ENCODE measurements at places on chromosomes 7 and 10.

DNA sequence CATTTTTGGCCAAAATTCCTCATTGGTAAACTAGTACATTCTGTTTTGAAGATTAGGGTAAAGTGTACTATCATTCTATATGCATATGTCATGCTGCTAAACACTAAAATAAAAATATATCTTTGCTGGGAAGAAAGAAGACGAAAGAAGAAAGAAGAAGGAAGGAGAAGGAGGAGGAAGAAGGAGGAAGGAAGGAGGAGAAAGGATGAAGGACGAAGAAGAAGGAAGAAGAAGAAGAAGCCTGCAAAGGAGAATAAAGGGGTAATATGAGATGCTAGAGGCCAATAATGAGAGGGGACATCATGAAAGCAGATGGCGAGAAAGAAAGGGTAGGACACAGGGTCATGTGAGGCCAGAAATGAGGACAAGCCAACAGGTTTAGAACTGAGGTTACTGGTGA lies 8.0 kb downstream of the SLC25A13 start:
- no peak for DNase-seq

GRCh38 chr7:98282703-98283102 lies 1.2 kb downstream of the BRI3 start:
- no peak for DNase-seq

DNA sequence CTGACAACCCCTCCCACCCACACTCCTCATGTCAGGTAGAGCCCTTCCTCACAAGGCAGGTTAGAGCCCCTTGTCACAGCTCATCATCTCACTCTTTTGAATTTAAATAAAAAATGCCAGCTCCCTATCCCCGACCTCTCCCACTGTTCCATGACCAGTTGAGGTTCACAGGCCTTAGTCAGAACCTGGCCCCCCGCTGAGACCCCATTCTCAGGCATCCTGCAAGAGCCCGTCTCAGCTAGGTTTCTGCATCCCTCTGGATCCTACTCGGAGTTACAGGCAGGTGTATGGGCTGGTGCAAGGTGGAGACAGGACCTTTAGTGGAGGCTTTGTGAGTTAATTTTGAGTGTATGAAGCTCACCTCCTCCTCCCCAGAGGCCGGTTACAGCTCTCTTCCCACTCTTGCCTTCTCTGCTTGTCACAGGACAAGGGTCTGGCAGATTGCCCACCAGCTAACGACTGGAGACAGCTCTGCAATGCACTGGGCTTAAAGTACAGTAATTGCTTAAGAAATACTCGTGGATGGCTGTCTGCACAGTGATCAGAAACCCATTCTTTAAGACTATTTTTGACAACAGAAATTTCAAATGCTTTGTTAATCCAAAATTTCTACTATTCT lies 394.9 kb upstream of the DPP6 start:
- no peak for DNase-seq

DNA sequence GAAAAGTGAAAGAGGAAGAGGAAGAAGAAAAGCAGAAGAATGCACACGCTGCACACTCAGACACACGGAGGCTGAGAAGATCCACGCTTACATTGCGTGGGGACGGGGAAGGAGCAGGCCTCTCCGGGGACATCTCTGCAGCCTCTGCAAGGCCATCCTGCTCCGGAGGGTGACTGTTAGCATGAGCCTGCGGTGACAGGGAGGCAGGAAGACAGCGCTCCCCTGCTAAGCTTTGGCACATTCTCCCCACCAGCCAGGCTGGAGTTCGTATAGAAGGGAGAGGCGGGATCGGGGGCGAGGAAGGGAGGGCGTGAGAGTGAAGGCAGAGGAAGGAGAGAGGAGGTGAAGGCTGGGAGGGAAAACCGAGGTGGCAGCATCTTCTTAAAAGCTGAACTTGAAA lies 366.0 kb upstream of the SHH start:
- no peak for DNase-seq

DNA sequence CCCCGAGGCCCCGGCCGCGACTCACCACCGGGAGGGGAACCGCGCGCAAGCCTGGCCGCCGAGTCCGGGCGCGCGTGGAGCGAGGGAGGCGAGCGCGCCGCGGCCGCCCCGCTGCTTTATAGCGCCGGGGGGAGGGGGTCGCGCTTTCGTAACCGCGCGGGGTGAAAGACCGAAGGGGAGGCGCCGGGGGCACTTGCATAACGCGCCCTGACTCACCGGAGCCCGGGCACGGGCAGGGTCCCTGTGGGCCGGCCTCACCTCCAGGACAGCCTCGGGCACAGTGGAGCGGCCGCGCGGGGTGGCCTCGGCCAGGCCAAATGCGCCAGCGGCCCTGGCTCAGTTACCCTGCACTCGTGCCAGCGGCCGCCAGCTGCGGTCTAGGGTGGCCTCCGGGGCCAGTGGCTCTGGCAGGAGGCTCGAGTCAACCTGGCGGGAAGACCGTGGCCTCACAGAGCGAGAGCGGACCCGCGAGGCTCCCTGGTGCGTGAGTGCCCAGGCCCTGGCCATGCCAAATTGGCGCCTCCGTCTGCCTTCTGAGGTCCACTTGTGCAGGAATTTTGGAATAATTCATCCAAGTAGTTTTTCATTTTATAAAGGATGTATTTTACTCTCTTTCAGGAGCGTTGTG lies at the start of gene RBP4:
Gene RBP4, minus strand, starts transcription at position 90 of the 628 bp plus-strand sequence. CDS start 207 bp downstream, outside the sequence.
- no peak for DNase-seq

DNA sequence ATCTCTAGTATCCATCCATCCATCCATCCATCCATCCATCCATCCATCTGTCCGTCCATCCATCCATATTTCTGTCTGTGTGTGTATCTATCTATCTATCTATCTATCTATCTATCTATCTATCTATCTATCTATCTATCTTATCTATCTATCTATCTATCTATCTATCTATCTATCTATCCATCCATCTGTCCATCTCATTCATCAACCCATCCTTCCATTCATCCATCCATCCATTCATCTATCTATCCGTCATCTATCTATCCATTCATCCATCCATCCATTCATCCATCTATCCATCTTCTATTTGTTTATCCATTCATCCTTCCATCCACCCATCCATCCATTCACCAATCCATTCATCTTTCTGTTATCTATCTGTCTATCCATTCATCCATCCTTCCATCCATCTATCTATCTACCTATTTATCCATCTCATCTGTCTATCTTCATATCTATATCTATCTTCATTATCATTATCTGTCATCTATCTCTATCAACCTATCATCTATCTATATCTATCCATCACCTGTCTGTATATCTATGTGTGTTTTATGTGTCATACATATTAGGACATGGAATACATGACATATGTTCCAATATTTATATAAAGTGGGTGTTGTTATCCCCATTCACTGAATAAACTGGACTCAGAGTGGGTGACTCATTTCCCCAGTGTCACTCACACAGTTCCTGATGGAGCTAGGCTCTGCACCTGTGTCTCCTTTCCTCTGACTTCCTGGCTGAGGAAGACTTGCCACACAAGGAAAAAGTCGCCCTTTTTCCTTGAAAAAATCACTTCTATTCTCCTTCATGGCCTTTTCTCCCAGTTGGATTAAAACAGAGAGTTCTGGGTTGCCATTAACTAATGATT lies 200.1 kb downstream of the CCDC3 start:
- DNase-seq = no peak

DNA sequence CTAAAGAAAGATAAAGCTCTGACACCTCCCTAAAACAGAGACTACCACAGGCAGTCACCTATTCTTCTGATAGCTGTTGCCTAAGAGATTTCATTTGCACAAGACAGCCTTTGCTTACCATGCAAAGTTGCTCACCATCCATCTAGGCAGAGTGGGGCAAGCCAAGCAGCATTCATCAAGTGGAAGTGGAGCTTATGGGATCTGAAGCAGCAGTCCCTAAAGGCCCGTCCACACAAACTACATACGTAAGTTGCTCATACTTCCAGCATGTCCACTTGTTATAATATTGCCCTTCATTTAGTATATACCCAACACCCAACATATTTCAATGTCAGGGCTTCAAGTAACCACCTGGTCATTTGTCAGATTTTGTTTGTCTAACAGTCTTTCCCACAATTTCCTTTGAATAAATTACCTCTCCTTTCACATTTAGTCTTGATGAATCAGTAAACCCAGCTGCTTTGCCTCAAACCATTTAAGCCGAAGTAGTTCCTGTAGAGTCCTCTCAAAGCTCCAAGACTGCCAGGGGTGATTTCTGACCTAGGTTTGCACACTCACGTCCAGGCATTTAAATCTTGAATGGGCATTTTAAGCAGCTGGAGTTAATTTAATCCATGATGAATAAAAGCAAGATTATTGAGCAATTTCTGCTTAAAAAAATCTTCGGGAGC lies 67.9 kb downstream of the ATAD1 start:
- no peak for DNase-seq

- DNase-seq = no peak
These were observed 31.6 kb downstream of the GRB10 start for GRCh38 chr7:50751146-50751545.

DNA sequence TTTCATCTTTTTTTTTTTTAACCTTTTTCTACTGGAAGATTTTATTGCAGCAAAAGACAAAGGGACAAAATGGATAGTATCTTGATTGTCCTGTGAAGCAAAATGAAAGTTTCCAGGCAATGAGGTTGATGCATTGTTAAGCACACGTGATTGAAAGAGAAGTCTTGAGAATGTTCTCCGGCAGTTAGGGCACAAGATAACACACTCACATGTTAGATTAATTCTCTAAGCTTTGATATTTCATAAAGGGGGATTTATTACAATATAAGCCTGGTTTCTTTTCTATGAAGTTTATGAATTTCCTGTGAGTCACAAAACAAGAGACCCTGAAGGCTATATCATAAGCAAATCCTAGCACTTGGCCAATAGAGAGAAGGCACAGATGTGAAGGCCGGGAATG lies 93.4 kb upstream of the ARMC3 start:
- no peak for DNase-seq

DNA sequence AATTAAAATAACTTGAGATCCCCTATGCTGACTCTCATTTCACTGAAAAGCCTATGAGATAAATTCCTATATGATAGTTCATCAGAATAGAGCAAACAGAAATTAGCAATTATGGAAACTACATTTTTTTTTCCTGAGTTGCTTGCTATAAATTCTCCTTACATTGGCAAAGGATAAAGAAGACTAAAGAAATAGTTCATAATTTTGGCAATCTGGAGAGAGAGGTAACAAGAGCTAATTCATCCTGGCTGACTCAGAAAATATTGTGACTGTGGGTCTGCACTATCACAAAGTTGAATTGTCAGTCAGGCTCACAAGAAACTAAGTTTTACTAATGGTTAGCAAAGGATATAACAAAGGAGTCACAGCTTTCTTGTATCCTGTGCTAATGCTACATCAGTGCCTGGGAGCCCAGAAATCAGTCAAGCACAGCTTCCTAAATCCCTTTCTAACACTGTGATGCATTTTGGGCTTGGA lies 483.0 kb downstream of the MAGI2 start:
- DNase-seq = no peak

- DNase-seq = peak; percentile 24
These were observed 220.0 kb downstream of the ARHGAP21 start for GRCh38 chr10:24503461-24504320.

- no peak for DNase-seq
These were observed 80.6 kb upstream of the KLF6 start for GRCh38 chr10:3865565-3865964.

GRCh38 chr7:116971869-116972268 lies 18.6 kb downstream of the ST7 start:
- no peak for DNase-seq

DNA sequence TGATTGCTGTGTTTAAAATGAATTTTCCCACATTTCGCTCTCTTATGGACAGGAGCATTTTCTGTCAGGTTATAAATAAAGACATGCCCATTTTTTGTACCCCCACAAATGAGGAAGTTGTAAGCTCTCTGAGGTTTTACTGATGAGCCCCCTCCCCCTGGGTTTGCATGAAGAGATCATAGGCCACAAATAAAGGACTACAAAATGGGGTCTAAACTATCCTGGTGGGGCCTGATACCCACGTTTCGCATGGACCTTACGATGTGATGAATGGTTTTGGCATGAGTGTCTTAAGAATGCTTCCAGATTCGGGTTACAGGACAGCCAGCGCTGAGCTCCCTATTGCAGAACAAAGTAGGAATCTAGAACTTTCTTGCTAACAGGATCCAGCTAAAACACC lies 5.8 kb downstream of the IKZF1 start:
- DNase-seq = no peak

GRCh38 chr7:2151237-2151636 lies 81.5 kb downstream of the MAD1L1 start:
- DNase-seq = no peak

DNA sequence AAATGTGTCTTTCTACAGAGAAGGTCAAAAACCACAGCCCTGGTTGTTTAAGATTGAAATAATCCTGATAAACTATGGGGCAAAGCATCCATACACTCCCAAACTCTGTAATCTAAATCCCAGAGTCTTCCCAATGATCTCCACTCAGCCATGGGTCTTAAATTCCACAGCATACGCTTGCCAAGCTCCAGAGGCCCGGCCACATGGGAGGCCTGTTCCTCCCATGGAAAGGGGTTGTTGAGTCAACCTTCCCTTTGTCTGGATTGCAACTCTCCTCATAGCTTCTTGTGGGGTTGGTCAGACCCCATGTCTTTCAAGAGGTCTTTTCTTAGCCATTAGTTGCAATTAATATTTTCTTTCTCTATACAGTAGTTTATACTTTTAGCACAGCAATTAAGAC lies 718 bp upstream of the STEAP4 start:
- DNase-seq = no peak

- DNase-seq = no peak
These were observed 34.7 kb downstream of the ALOX5 start for GRCh38 chr10:45408421-45409319.

DNA sequence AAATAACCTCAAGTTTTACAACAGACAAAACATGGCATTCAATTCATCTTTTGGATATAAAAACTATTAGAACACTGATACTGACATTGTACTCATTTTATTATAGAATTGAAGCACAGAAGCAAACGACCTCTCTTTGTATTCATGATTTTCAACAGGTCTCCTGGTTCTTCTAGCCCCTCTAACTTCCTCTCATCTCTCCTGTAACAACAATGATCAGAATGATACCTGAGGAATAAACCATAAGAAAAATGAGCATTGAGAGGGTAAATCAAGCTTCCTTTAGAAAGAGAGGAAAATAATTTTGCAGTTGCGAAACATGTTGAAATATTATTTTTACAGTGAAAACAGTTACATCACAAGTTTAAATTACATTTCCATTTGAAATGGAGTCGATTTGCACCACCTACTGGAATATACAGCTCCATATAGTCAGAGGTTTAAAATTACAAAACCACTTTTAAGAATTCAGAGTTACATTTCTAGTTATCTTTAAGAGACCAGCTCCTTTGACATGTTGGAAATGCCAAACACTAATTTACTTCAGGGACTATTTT lies 17.5 kb upstream of the TEX36 start:
- no peak for DNase-seq

- no peak for DNase-seq
These were observed 243.8 kb downstream of the GLI3 start for GRCh38 chr7:41992881-41993867.

GRCh38 chr10:116437076-116437692 lies 9.5 kb downstream of the PNLIPRP3 start:
- no peak for DNase-seq

- no peak for DNase-seq
These were observed 338.7 kb upstream of the LRRTM3 start for GRCh38 chr10:66586897-66587679.
